HT1080 (cell line): ENCODE measurements at places on chromosomes 12 and 14. TPM values are rescaled to one million over a fixed set of nuclear protein-coding genes. Genes with fewer than 3 reads are reported as not detected.

The PPP2R5C gene
- total RNA-seq = 89.3 and 93.2 TPM in 2 replicates

The NUMB gene
- total RNA-seq = 16.7 and 21.8 TPM in 2 replicates

The LRTM2 gene
- not detected in 2 replicates for total RNA-seq

The CLEC2B gene
- total RNA-seq = 0.19 and 0.60 TPM in 2 replicates

The TAS2R7 gene
- not detected in 2 replicates for total RNA-seq

The OAS3 gene
- 14.8 and 15.8 TPM in 2 replicates for total RNA-seq
